SK-N-DZ (cell line): ENCODE measurements at places on chromosomes 2 and 18.
A peak's percentile ranks its signal among the peaks of the same experiment; 100 is the strongest.

GRCh38 chr2:231910771-231911170, 15.4 kb downstream of the NPPC start:
- DNase-seq = no peak

- peak; percentile 57 for DNase-seq
These were observed 269.1 kb downstream of the TMX3 start for GRCh38 chr18:68445668-68446426.

- DNase-seq = no peak
These were observed 239.9 kb downstream of the ZNF516 start for GRCh38 chr18:76255070-76255683.

DNA sequence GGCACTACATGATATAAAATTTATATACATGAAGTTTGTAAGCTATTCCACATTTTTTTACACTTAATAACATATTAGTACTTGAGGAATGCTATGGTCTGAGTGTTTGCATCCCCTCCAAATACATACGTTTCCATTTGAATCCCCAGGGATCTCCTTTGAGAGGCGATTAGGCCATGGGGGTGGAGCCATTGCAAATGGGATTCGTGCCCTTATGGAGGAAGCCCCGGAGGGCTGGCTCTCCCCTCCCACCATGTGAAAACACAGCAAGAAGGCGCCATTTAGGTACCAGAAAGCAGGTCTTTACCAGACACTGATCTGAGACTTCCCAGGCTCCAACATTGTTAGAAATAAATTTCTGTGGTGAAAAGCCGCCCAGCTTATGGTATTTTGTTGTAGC, 20.8 kb upstream of the MBP start:
- no peak for DNase-seq

DNA sequence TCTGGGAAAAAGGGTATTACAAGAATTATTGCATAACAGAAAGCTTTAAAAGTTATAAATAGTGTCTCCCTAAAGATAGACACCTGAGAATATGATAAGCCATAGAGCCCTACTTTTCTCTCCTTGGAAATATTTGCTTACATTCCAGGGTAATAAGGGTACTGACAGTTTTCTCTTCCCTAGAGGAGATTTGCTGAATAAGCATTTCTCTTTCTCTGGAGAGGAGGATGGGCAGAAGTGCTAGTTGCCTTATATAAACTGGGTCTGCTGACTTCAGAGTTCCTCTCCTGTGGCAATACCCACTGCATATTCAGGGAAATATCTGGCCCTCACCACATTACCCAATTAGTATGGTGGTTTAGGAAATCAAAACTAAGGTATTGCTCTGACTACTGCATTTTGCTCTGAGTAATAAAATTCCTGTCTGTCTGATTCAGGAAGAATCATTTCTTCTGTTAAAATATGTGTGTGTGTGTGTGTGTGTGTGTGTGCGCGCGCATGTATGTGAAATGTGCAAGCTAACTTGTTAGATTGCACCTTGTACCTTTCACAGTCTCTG, 1391.3 kb downstream of the DSC3 start:
- no peak for DNase-seq

DNA sequence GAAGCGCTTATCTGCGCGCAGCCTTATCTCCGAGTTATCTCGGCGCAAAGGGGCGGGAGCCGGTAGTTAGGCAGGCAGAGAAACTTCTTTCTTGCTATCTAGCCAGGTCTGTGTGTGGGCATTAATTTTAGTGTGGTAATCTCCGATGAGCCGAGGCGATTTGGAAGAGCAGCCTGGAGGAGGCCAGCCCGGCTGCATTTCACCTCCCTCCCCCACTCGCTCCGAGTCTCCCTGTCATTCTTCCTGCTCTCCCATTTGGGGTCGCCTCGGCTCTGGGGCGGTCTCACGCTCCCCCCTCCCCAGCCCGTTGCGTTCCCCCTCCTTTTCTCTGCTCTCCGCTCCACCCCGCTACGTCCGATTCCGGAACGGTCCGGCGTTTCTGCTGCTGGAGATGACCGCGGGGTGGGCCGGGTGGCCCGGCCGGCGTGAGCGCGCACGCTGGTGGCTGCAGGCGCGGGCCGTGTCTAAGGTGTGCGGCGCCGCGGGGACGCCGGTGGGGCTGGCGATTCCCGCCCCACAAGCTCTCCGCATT, 566 bp downstream of the GATA6 start:
- DNase-seq = peak; percentile 10

- DNase-seq = peak; percentile 86
These were observed 2.8 kb downstream of the ONECUT2 start for GRCh38 chr18:57437766-57438671.

GRCh38 chr2:175383286-175383685, 201.8 kb upstream of the ATP5MC3 start:
- DNase-seq = no peak

DNA sequence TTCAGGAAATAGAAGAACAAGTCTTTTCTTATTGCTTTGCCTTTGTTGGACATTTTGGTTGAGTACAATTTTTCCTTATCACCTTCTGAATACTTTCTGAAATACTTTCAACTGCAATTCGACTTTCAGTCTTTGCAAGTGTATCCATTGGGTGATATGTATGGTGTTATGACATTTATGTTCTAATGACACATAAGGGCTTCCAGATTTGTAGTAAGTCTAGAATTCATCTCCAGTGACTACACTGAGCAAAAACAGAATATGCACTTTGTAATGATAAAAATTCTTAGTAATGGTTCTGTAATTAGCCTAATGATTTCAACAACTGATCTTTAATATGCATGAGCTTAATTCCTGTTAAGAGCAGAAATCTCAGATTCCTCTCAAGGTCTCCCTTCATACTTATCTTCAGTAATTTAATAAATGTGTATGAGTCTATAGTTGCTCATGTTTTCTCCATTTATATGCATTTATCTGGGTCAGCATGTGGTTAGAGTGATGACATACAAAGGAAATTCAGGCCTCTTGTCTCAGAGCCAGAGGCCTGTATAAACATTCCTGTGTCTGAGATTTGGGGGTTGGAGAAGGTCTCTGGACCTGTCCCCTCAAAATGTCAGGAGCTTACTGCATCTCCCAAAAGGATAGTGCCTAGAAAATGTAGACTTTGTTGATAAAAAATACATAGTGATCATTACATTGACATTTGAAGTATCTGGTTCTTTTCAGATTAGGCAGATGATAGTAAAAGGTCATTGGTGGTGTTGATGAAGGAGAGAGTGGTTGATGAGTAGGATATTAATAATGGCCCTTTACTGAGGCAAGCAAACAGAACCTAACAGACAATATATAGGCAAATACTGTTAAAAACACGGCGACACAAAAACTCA, 114.9 kb downstream of the QPCT start:
- no peak for DNase-seq

DNA sequence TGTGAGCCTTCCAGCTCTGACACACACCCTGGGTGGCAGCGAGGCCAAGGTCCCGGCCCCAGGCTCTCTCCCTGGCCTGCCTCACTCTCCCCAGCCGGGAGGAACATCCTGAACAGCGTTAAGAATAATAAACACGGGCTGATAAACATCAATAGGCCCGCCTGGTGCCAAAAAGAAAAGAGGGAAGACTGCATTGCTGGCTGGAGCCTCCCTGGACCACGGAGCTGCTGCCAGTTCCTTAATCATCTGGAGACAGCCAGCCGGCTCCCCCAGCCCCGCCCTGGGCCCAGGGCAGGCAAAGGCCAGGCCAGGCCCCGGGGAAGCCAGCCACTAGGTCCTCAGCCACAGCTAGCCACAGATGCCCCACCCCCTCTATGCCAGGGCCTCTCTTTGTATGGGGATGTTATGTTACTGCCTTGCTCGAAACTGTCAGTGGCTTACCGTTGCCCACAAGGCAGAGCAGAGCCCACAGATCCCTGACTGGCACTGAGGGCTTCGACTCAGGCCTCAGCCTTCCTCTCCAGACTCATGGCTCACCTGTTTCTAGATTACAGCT, 293.7 kb downstream of the DYSF start:
- DNase-seq = no peak

GRCh38 chr2:217527590-217528202, 475.1 kb downstream of the TNS1 start:
- no peak for DNase-seq

- no peak for DNase-seq
These were observed 39.5 kb downstream of the UGP2 start for GRCh38 chr2:63881205-63881604.

- DNase-seq = no peak
These were observed 108.8 kb upstream of the ITGB6 start for GRCh38 chr2:160308915-160309314.

- no peak for DNase-seq
These were observed 136.0 kb upstream of the GCFC2 start for GRCh38 chr2:75846683-75847190.

GRCh38 chr2:174635776-174636404, 38.3 kb upstream of the WIPF1 start:
- no peak for DNase-seq

DNA sequence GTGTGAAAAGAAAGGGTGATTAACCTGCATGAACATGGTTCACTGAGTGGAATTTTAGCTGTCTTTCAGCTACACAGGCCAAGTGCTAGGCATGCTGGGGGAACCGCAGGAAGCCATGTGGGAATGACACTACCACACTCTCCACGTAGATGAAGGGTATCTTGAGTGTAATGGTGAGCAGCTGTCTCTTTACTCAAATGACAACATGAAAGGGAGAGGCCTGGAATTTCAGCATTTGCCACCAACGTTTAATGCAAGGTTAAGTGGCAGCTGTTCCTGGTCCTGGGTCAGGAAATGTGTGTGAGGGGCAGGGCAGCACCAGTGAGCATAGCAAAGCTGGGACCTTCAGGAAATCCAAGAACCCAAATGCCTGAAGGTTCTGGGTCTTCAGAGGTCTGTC, 588.4 kb downstream of the SLC4A3 start:
- DNase-seq = no peak

DNA sequence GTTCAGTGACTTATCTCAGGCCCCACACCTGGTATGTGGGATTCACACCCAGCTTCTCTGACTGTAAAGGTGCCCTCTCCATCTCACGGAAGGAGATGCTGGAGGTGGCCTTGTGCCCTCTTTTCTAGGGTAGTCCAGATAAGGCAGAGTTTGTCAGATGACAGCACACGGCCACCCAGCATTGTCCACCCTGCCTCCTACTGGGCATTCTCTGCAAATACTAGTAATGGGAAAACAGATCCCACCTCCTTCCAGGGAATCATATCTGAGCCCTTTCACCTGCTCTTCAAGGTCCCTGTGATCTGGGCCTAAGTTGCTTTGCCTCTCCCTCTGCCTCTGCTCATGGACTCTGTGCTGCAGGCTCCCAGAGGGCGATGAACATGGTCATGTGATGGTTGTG, 214.7 kb downstream of the CLIP4 start:
- no peak for DNase-seq

GRCh38 chr2:217331523-217332416, 471.9 kb upstream of the TNP1 start:
- no peak for DNase-seq

DNA sequence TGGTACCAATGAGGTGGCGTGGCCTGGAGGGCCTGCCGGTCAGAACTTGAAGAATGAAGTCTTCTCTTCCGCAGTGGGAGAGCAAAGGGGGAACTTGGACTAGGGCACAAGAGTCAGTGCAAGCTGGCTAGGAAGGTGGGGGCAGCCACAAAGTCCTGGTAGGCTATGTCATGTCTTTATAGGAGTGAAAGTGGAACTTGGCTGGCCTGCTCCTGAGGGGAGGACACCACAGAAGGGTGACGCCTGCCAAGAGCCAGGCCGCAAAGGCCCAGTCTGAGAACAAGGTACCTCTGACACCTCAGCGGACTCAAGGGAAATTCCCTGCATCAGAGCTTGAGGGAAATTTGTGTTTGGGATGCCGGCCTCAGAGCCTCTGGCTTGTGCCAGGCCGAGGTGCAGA, 32.2 kb upstream of the MAP3K20 start:
- no peak for DNase-seq

DNA sequence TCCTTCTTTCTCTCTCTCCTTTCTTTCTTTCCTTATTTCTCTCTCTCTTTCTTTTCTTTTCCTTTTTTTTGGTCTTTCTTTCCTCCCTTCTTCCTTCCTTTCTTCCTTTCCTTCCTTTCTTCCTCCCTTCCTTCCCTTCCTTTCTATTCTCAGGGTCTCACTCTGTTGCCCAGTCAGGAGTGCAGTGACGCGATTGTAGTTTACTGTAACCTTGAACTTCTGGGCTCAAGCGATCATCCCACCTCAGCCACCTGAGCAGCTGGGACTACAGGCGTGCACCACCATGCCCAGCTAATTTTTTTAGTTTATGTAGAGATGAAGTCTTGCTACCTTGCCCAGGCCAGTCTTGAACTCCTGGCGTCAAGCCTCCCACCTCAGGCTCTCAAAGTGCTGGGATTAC, 83.8 kb upstream of the PPM1B start:
- DNase-seq = no peak

GRCh38 chr2:196059491-196059960, 9.1 kb downstream of the DNAH7 start:
- DNase-seq = no peak

DNA sequence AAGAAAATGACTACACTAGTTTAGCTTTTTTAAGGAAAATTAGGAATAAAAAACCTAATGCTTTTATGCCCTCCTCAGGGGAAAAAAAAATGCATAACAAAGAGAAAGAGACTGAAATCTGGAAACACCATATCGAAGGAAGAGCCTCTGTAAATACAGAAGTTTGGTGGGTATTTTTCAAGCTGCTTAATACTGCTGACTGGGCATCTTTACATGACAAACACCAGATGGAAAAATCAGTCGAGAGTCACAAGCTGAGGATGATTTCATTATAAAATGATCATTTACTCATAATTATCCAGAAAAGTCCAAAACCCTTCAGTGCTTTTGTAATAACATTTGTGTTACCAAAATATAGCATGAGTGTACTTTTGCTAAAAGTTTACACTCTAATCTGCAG, 1600.7 kb upstream of the ACVR2A start:
- no peak for DNase-seq

GRCh38 chr18:59911600-59911999, 11.8 kb downstream of the PMAIP1 start:
- DNase-seq = no peak

- peak; percentile 90 for DNase-seq
These were observed 78.5 kb upstream of the MYCN start for GRCh38 chr2:15861898-15862297.

GRCh38 chr2:148590612-148591011, 53.9 kb upstream of the EPC2 start:
- DNase-seq = no peak

- no peak for DNase-seq
These were observed 107.0 kb downstream of the IRS1 start for GRCh38 chr2:226692521-226693126.

GRCh38 chr2:53087262-53087873, 680.2 kb upstream of the CHAC2 start:
- no peak for DNase-seq

GRCh38 chr2:12326449-12327190, 390.1 kb upstream of the TRIB2 start:
- DNase-seq = no peak
